ENCODE measurements at places on chromosomes 3 and 15. TPM values are rescaled to one million over a fixed set of nuclear protein-coding genes. Genes with fewer than 3 reads are reported as not detected.

SENP7 gene
- polyA plus RNA-seq = 101 TPM

HHLA2 gene
- polyA plus RNA-seq = 22.7 TPM

GRK7 gene
- polyA plus RNA-seq = 0.13 TPM

CAMKV gene
- polyA plus RNA-seq = 0.29 TPM

FBLN2 gene
- polyA plus RNA-seq = 36.9 TPM

SHF gene
- 17.5 TPM for polyA plus RNA-seq

RHO gene
- not detected for polyA plus RNA-seq

B2M gene
- 937 TPM for polyA plus RNA-seq

RBM6 gene
- polyA plus RNA-seq = 141 TPM

CAV3 gene
- 0.99 TPM for polyA plus RNA-seq

MANF gene
- 129 TPM for polyA plus RNA-seq

SEMA3G gene
- 28.5 TPM for polyA plus RNA-seq

LRTM1 gene
- not detected for polyA plus RNA-seq

SCAANT1 gene
- polyA plus RNA-seq = 2.2 TPM

GLCE gene
- 44.9 TPM for polyA plus RNA-seq

PARP15 gene
- polyA plus RNA-seq = 1.1 TPM

PPM1L gene
- 8.9 TPM for polyA plus RNA-seq

HDAC11 gene
- 16.0 TPM for polyA plus RNA-seq

ARRDC4 gene
- polyA plus RNA-seq = 40.6 TPM

RTP1 gene
- polyA plus RNA-seq = not detected

Data from left renal pelvis (tissue), 4 donors.